Activated T-cell treated with anti-CD3 and anti-CD28 coated beads, Interleukin-2, amount 50 U/mL, for 4 hours (primary cell): ENCODE measurements at places on chromosomes 7 and 10. TPM values are rescaled to one million over a fixed set of nuclear protein-coding genes. Genes with fewer than 3 reads are reported as not detected.
A peak's percentile ranks its signal among the peaks of the same experiment; 100 is the strongest.

- peak; percentile 47 for DNase-seq
Observed at GRCh38 chr7:43906331-43907010, at the start of gene URGCP. Gene URGCP (minus strand): TSS chr7:43906596. CDS start chr7:43906575, 21 bp downstream.

Gene GRM3
- not detected for total RNA-seq

GRCh38 chr10:70747192-70747965, 37.8 kb downstream of the TBATA start:
- no peak for DNase-seq

Gene SPDYE5
- not detected for total RNA-seq

DNA sequence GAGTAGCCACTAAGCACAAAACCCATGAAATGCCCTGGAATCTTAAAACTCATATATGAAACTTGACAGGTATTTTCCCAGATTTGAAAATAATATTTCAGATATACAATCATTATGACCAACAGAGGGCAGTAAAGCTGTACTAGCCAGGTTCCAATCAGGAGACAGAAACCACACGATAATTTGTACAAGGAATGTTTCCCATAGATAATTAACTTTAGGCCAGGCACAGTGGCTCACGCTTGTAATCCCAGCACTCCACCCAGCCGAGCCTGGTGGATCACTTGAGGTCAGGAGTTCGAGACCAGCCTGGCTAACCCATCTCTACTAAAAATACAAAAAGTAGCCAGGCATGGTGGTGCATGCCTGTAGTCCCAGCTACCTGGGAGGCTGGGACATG, 31.0 kb upstream of the NUB1 start:
- DNase-seq = no peak

Gene NKX2-3
- not detected for total RNA-seq

Gene RABGEF1
- 21.3 TPM for total RNA-seq

DNA sequence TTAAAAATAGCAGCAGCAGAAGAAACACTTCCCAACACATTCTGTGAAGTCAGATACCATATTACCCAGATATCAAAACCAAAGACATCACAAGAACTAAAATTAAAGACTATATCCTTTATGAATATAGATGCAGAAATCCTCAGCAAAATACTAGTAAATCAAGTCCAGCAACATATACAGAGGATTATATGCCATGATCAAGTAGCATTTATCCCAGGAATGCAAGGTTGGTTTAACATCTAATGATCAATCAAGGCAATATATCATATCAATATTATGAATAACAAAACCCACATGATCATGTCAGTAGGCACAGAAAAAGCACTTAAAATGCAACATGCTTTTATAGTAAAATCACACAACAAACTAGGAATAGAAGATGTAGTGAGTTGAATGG, 88.1 kb downstream of the RPS24 start:
- DNase-seq = no peak

Gene SFRP5
- 0.13 TPM for total RNA-seq

DNA sequence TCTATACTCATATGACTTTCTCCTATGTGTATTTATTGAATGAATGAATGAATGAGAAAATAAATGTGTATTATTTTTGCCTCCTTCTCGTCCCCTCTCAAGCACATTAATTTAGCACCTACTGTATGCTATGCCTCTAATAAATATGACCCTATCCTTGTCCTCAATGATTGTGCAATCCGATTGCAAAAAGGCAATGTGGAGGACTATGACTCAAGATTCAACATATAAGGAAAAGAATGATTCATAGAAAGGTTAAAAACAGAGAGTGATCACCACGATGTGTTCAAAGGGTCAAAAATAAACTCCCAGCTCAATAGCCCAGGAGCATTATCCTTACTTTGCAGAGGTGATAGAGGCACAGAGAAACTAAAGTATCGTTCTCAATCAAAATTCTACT, 322.8 kb upstream of the SORCS1 start:
- DNase-seq = no peak
